ENCODE measurements at places on chromosomes 11 and 22.
A peak's percentile ranks its signal among the peaks of the same experiment; 100 is the strongest.

DNA sequence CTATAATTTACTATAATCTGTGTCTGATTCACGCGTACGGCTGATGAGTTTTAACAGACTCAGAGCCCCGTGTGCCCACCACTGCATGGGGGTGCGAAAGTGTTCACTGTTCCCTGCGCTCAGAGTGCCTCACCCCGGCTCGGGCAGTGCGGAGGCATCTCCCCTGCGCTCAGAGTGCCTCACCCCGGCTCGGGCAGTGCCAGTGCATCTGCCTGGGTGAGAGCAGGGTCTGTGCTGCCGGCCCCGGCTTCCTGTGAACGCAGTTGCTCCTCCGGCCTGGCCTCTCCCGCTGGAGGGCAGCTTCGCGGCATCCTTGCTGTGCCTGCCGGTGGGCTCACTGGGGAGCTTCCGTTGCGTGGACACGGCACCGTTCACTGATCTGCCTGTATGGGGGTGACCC, 14.2 kb downstream of the PTDSS2 start:
- DNase-seq: no peak

DNA sequence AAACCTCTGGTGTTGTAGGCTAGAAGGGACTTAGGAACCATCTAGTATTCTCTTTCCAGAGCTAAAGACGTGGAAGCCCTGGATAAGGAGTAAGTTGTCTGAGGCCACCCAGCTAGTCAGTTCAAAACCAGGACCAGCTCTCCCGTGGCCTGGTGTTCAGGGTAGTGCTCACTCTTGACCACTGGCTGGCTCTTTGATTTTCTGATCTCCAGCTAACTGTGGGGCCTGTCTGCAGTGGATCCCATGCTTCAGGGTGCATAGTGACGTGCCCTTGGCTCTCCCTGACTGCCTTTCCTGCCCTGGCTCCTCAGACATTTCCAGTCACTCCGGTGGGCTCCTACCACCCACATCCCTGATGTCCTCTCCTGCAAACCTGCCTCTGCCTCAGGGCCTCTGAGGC, 1.3 kb downstream of the CLMP start:
- DNase-seq: no peak

- peak; percentile 18 for DNase-seq
Measured at GRCh38 chr22:20750461-20751184, 23.3 kb upstream of the SERPIND1 start.

- no peak for DNase-seq
Measured at GRCh38 chr11:96741068-96741467, 351.3 kb downstream of the JRKL start.

DNA sequence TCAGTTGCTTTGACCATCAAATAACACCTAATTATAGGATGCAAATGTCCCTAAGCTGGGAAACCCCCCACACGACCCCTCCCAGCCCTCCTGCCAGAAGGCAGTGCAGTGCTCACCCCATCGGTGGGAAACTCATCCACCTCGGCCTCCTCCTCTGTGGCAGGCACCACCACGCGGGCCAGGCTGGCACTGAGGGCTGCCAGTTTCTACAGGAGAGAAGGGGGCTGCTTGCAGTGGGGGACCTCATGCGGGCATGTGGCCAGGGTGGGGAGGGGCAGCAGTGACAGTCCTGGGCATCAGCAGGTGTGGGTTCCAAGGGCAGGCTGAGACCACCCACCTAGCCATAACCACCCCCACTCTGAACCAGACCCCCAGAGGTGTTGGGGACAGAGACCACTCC, 6.4 kb upstream of the GAL3ST1 start:
- no peak for DNase-seq

- DNase-seq: no peak
Measured at GRCh38 chr11:36196411-36196998, 92.7 kb downstream of the COMMD9 start.

GRCh38 chr22:32603651-32604540, 129.3 kb downstream of the FBXO7 start:
- DNase-seq: no peak

- no peak for DNase-seq
Measured at GRCh38 chr22:19832476-19833108, 22.1 kb downstream of the GNB1L start.

DNA sequence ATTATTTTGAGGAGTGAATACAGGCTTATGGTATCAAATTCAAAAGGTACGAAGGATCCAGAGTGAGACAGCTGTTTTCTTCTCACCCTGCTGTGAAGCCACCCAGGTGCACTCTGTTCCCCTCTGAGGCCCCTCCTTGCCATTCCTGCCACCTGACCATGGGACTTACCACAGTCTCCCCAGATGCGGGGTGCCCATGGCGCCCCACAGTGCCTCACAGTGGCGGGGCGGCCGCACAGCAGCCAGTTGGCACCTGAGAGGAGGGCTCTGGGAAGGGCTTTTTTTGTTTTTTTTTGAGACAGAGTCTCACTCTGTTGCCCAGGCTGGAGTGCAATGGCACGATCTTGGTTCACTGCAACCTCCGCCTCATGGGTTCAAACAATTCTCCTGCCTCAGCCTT, 151.7 kb downstream of the CEP164 start:
- no peak for DNase-seq

GRCh38 chr22:46593211-46593681, 26.9 kb upstream of the GRAMD4 start:
- DNase-seq: no peak

- no peak for DNase-seq
Measured at GRCh38 chr11:60978546-60979380, 7.3 kb downstream of the CD6 start.

GRCh38 chr11:115469361-115469760, 34.9 kb downstream of the CADM1 start:
- DNase-seq: no peak

DNA sequence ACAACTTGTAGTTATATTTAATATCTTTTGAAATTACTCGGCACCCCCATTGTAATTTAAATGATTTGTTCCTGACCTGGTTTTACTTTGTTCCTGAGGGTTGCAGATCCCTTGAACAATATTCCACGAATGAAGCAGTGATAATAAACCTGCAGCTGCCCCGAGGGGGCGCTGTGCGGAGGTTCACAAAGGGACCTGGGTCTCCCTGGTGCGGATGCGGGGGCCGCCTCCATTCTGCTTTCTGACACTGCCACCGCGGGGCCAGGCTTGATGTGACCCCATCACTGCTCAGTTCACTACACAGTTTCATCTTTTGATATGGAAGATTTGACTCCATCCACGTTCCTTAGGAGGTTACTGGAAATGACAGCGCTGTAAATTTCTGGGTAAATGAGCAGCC, 62.9 kb upstream of the PRODH start:
- DNase-seq: no peak

GRCh38 chr22:19848298-19849224, 6.1 kb downstream of the GNB1L start:
- DNase-seq: peak; percentile 19

GRCh38 chr11:78922859-78923625, 348.4 kb upstream of the NARS2 start:
- no peak for DNase-seq

- no peak for DNase-seq
Measured at GRCh38 chr11:87039371-87039770, 1.6 kb downstream of the TMEM135 start.

GRCh38 chr22:28907311-28908008, 24.1 kb downstream of the ZNRF3 start:
- DNase-seq: no peak

DNA sequence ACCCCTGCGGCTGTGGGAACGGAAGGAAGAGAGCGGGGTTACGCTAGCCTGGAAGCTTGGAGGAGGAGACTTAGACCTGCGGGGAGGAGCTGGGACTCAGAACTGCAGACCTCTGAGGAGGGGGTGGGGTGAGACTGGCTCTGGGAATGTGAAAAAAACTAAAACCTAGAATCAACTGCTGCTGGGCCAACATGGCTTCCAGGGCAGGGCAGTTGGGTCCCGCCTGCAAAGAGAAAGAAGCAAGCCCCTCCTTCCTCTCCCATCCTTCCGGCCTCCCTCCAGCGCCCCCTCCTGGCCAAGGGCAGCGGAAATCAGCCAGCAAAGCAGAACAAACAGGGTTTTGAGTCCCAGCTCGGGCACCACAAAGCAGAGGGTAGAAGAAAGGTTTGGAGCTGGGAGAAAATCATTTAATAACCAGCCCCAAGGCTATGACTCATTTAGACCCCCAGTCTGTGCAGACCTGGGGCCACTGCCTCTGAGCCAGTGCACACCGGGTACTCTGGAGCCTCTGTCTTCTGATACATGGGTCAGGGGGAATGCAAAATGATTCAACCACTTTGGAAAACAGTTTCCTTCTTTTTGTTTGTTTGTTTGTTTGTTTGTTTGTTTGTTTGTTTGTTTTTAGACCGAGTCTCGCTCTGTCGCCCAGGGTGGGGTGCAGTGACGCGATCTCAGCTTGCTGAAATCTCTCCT, 7.3 kb upstream of the NCF4 start:
- DNase-seq: peak; percentile 19

DNA sequence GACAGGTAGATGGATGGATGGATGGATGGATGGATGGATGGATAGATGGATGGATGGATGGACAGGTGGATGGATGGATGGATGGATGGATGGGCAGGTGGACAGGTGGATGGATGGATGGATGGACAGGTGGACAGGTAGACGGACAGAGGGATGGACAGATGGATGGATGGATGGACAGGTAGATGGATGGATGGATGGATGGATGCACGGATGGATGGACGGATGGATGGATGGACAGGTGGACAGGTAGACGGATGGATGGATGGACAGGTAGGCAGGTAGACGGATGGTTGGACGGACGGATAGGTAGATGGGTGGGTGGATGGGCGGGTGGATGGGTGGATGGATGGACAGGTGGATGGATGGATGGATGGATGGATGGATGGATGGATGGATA, 24.3 kb downstream of the PDGFB start:
- DNase-seq: no peak

DNA sequence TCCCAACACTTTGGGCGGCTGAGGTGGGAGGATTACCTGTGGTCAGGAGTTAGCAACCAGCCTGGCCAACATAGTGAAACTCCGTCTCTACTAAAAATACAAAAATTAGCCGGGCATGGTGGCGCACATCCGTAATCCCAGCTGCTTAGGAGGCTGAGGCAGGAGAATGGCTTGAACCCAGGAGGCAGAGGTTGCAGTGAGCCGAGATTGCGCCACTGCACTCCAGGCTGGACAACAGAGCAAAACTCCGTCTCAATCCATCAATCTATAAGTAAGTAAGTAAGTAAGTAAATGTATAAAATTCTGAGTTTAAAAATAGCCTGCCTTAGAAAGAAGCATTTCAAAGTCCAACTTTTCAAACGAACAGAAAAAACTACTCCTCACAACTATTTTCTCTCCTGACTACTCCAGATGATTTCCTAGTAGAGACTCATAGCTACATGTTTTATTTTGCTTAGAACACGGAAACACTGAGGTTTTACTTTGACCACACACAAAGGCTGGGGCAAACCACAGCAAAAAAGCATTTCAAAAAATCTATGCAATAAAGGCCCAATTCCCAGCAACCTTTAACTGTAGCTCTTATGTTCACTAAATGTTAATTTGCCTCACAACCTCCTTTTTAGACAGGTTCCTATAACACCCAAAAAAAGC, 16.3 kb downstream of the SPTY2D1 start:
- DNase-seq: no peak

DNA sequence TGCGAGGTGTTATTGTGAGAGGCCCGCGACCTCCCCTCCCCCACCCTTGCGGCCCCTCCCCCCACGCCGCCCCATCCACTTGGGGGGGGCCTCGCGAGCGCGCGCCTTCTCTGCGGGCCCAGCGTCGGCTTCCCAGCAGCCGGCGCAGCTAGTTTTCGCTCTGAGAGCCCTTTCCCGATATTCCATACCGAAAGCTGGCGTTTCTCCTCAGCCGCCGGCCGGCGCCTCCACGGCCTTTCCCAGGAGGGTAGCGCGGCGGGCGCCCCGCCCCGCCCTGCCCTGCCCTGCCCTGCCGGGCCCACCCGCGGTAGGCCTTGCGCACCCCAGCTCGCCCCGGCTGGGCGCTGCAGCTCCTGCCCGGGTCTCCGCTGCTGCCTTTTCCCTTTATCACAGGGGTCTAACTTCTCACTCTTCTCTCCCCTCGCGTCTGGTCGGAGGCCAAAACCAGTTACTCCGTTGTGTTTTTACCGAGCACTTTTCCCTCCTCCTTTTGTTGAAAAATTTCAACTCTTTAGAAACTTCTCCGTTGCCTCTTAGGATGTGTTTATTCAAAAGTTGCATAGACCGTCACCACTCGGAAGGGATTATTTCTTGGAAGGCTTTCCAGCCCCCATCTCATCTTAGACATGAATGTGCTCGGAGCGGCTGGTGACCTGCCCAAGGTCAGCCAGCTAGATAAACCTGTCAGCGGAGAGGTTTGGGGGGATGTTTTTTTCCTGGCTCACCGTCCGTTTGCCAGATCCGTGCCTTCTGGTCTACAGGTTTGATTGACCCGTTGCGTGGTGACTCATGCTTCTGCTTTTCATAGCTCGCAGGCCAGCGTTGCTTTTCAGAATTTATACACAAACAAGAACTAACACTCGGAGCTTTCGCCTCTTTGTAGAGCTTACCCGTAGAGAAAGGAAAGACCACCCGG, 648 bp downstream of the PAFAH1B2 start:
- DNase-seq: peak; percentile 55

GRCh38 chr11:59629996-59630395, 14.4 kb upstream of the OSBP start:
- no peak for DNase-seq

GRCh38 chr22:25100402-25100801, 99.3 kb upstream of the CRYBB3 start:
- DNase-seq: no peak

DNA sequence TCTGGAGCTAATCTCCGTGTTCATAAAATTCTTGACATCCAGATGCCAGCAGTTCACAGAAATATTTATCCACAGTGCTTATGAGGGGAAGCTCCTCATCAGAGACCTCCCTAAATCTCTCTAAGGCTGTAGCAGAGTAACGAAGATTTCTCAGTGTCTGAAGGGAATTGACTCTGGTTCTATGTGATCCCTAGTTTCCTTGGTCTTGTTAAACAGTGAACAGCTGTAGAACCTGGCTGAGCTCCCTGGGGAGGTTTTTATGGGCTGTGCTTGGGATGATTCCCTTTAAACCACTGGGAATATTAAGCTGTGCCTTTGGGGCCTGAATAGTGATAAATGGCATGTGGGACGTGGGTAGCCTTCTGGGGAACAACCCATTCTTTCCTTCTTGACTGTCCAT, 43.7 kb upstream of the ARHGAP20 start:
- DNase-seq: no peak

DNA sequence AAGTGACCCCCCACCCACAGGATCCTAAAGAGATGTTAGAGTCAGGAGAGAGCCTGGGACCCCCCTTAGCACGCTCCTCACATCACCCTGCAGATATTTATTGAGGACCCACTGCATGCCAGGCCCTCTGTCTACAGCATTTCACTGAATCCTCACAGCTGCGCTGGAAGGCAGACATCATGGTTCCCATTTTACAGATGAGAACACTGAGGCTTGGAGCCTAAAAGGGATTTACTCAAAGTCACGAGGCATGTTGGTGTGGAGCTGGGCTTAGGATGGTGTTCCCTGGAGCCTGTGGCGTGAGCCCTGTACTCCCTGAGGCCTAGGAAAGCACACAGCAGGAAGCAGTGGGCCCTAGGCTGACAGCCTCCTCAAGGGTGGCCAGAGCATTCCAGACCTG, 39.2 kb upstream of the LRRC32 start:
- no peak for DNase-seq

GRCh38 chr22:24379536-24379935, 47.9 kb upstream of the ADORA2A start:
- no peak for DNase-seq

GRCh38 chr11:22749536-22749935, 80.1 kb downstream of the SVIP start:
- no peak for DNase-seq

- no peak for DNase-seq
Measured at GRCh38 chr11:107857550-107858216, 904 bp downstream of the SLC35F2 start.

GRCh38 chr11:16956538-16957153, 57.6 kb downstream of the PLEKHA7 start:
- no peak for DNase-seq

- no peak for DNase-seq
Measured at GRCh38 chr11:43575913-43576310, 104.6 kb upstream of the HSD17B12 start.
